ENCODE measurements at places on chromosomes 5 and 9. TPM values are rescaled to one million over a fixed set of nuclear protein-coding genes. Genes with fewer than 3 reads are reported as not detected.
A peak's percentile ranks its signal among the peaks of the same experiment; 100 is the strongest.

GRCh38 chr5:135986401-135986800 lies 31.6 kb upstream of the LECT2 start:
- no peak overlapping the region for H3K4me3 ChIP-seq
- H3K4me1 ChIP-seq, result peaks cover 28% of the 10 kb centered on the region
- peak overlapping the region; percentile 92 for H3K27ac ChIP-seq

GRCh38 chr5:1769752-1770442 lies 29.7 kb downstream of the MRPL36 start:
- H3K27me3 ChIP-seq, result peaks cover 22% of the 10 kb centered on the region
- no peak overlapping the region for H3K4me3 ChIP-seq
- no peaks in the 10 kb centered on the region for H3K36me3 ChIP-seq
- peak; percentile 77 for DNase-seq
- H3K27ac ChIP-seq, result no peak overlapping the region

- peaks cover 79% of the 10 kb centered on the region for H3K4me1 ChIP-seq
- no peak overlapping the region for H3K4me3 ChIP-seq
- no peak for DNase-seq
Measured at GRCh38 chr5:173454361-173454735, 126.1 kb upstream of the STC2 start.

DNA sequence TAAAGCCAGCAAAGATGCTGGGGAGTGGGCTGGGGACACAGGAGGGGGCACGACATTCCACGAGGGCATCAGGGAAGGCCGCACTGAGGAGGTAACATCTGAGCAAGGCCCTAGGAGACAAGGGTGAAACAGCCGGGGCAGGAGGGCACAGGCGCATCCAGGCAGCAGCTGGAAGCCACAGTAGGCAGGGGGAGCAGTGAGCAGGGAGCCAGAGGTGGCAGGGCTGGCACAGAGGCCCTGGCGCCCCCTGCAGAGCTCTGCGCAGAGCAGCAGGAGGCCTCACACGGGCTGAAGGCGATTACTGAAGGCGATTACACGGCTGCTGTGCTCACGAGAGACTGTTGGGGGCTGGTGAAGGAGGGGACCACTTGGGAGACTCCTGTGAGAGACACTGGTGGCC lies 15.4 kb downstream of the LMAN2 start:
- no peak overlapping the region for H3K4me3 ChIP-seq
- H3K36me3 ChIP-seq, result peaks cover 29% of the 10 kb centered on the region
- no peak overlapping the region for H3K27ac ChIP-seq
- H3K27me3 ChIP-seq, result no peaks in the 10 kb centered on the region
- H3K4me1 ChIP-seq, result no peaks in the 10 kb centered on the region
- no peak for DNase-seq

DNA sequence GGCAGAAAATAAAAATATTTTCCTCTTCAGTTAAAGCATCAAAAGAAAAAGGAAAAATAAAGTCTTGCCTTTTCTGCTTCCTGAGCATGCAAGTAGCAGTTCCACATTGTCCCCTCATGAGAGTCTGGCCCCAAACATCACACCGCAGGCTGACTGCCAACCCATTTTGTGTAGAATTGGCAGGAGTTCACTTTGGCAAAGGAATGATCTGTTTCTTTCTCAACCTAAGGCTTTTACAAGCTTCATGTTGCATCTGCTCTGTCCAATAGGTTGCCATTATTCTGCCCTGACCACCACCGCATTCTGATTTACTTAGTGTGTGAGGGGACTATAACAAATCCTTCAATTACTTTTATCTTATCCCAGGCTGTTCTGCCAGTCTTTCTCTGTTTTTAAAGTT lies 249.5 kb downstream of the ISL1 start:
- no peaks in the 10 kb centered on the region for H3K4me1 ChIP-seq
- DNase-seq, result no peak
- H3K27me3 ChIP-seq, result no peaks in the 10 kb centered on the region
- H3K4me3 ChIP-seq, result no peak overlapping the region
- no peak overlapping the region for H3K27ac ChIP-seq

DNA sequence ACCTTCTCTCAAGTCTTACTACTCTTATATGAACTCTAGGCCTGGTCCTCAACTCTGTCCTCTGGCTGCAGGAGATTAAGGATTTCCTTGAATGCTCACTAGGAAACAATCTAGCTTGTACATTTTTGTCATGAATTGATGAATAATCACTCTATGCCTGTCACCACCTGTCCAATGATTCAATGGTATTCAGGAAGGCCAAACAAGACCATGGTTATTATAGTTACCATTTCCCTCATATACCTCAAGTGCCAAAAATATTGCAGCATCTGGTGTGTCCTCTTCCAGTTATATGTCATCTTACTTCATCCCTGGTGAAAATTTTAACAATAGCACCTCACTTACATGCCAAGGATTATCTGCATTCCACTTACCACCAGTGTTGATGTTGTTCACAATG lies 179.0 kb upstream of the MOCS2 start:
- H3K27me3 ChIP-seq, result peaks cover 2% of the 10 kb centered on the region
- peaks cover 6% of the 10 kb centered on the region for H3K36me3 ChIP-seq
- H3K27ac ChIP-seq, result no peak overlapping the region
- DNase-seq, result no peak

DNA sequence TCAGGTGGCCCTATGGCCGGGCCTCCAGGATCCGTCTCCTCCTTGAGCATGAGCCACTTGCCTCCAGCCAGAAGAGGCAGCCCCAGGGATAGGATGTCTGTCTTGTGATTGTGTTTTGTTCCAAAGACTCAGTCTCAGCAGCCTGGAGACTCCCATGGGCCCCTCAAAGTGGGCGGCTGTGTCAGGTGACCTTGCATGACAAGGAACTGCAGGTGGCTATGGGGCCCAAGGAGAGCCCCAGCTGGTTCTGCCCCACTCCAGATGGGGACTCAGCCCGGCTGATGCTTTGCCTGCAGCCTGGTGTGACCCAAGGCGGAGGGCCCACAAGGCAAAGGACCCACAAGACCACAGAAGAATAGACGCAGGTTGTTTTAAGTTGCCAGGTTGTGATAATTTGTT lies 284.3 kb upstream of the IRX4 start:
- H3K36me3 ChIP-seq, result no peaks in the 10 kb centered on the region
- H3K27me3 ChIP-seq, result peaks cover 36% of the 10 kb centered on the region
- no peaks in the 10 kb centered on the region for H3K4me1 ChIP-seq
- peak; percentile 87 for DNase-seq
- H3K27ac ChIP-seq, result no peak overlapping the region
- no peak overlapping the region for H3K4me3 ChIP-seq

GRCh38 chr9:95517559-95518425 lies 1.0 kb upstream of the PTCH1 start:
- peak overlapping the region; percentile 99 for H3K4me3 ChIP-seq
- no peak overlapping the region for H3K27ac ChIP-seq
- H3K4me1 ChIP-seq, result peaks cover 12% of the 10 kb centered on the region
- H3K36me3 ChIP-seq, result peaks cover 2% of the 10 kb centered on the region
- DNase-seq, result no peak

DNA sequence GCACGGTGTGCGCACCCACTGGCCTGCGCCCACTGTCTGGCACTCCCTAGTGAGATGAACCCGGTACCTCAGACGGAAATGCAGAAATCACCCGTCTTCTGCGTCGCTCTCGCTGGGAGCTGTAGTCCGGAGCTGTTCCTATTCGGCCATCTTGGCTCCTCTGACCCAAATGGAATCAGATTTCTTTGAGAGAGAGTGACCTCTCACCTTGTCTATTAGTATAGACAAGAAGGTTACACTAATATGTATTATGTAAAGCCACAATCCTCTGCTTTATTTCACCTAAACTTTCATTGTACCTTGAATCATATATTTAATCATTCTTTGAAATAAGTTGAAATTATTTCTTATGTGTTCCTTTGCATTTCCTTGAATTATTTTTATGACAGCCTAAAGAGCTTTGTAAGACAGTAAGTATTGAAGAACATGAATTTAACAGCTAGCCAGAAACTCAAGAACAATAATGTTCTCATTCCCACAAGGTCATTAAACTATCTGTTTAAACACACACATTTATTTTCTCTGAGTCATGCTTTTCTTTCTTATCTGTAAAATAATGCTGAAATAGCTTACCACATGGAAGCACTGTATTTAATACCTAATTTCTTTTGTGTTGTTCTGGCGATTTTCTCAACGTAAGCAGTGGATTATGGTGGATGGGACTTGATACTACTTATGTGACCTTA lies 91.8 kb upstream of the DMRTA1 start:
- no peaks in the 10 kb centered on the region for H3K27me3 ChIP-seq
- peaks cover 12% of the 10 kb centered on the region for H3K36me3 ChIP-seq
- H3K4me1 ChIP-seq, result peaks cover 9% of the 10 kb centered on the region
- no peak overlapping the region for H3K27ac ChIP-seq
- H3K4me3 ChIP-seq, result no peak overlapping the region

DNA sequence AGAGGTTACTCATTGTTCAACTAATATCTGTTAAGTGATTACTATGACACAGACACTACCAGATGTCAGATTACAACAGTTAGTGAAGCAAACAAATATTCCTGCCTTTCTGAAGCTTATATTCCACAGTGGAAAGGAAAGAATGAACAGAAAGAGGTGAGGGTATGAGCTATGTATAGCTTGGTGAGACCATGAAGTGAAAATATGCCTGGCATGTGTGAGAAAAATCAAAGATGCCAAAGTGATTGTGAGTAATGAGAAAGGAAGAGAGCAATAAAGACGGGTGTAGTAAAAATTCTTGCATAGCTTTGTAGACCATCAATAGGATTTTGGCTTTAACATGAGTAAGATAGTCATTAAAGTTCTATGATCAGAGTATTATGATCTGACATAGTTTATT lies 734.5 kb upstream of the NUDT12 start:
- peaks cover 33% of the 10 kb centered on the region for H3K4me1 ChIP-seq
- no peak overlapping the region for H3K4me3 ChIP-seq
- peak overlapping the region; percentile 83 for H3K27ac ChIP-seq

GRCh38 chr9:121484651-121485446 lies 14.8 kb downstream of the GGTA1 start:
- no peak overlapping the region for H3K4me3 ChIP-seq
- peaks cover 21% of the 10 kb centered on the region for H3K4me1 ChIP-seq
- DNase-seq, result peak; percentile 42
- H3K27ac ChIP-seq, result peak overlapping the region; percentile 65

DNA sequence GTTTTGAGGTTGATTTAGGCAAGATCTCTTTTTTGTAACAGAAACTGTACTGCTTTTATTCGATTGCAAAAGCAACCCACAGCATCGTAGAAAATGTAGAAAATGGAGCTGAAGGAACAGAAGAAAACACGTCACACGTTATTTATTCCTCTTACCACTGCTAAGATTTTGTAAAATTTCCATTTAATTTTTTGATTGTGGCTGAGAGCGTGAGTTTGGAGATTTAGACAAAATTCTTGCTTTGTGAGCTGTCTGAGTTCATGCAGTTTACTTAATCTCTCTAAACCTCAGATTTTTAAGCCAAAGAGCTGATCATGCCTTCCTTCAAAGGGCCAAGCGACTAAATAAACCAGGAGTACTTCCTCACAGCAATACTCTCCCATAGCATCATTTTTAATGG lies 24.8 kb downstream of the DPYSL3 start:
- H3K27me3 ChIP-seq, result no peaks in the 10 kb centered on the region
- H3K36me3 ChIP-seq, result peaks cover 2% of the 10 kb centered on the region
- H3K27ac ChIP-seq, result peak overlapping the region; percentile 92

DNA sequence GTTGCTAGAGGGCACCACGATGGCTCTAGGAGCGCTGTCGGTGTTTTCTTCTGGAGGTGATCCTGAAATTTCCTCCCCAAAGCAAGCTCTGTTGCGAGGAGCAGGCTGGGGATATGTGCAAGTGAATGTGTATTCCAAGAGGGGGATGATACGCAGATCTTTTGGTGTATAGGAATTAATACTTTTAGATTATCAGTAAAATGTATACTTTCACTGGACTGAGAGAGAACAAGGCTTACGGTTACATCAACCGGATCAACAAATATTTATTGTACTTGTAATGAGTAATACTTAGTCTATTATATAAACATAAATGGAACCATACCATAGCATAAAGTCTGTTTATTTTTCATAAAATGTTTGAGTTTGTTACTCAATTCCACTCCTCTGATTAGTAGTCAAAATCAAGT lies 632 bp upstream of the PRKAA1 start:
- H3K4me1 ChIP-seq, result peaks cover 33% of the 10 kb centered on the region
- H3K27ac ChIP-seq, result peak overlapping the region; percentile 91
- no peaks in the 10 kb centered on the region for H3K36me3 ChIP-seq

DNA sequence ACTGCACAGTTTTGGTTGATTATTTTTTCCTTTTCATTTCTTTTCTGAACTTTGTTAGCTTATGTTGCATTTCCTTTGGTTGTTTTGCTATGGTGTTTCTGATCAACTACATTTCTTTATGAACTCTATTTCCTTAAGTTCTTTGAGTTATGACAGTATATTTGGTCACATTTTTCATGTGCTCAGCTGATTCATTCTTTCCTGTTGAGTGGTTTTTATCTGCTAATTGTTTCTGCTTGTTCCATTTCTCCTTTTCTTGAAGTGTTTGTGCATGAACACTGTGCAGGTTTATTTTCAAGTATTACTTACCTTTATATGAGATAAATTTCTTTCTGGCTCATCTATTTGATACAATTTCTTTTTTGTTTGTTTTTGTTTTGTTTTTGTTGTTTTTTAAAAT lies 50.9 kb upstream of the MACIR start:
- H3K27me3 ChIP-seq, result no peaks in the 10 kb centered on the region
- no peak for DNase-seq
- peaks cover 30% of the 10 kb centered on the region for H3K4me1 ChIP-seq
- H3K4me3 ChIP-seq, result no peak overlapping the region
- H3K36me3 ChIP-seq, result peaks cover 9% of the 10 kb centered on the region
- H3K27ac ChIP-seq, result no peak overlapping the region

OXCT1 gene
- total RNA-seq, result 96.2 TPM

TAF11L10 gene
- not detected for total RNA-seq

ZNF608 gene
- 36.3 TPM for total RNA-seq

KIF24 gene
- total RNA-seq, result 0.90 TPM

TAF9 gene
- total RNA-seq, result 64.8 TPM
